ENCODE measurements at places on chromosomes 6 and 20. TPM values are rescaled to one million over a fixed set of nuclear protein-coding genes. Genes with fewer than 3 reads are reported as not detected.

The PSORS1C2 gene
- not detected for total RNA-seq

The ID4 gene
- total RNA-seq = 27.0 TPM

The SAMD5 gene
- total RNA-seq = 0.84 TPM

The MAP3K7 gene
- total RNA-seq = 25.2 TPM

The MEI4 gene
- total RNA-seq = under 0.01 TPM

The TTLL9 gene
- 2.8 TPM for total RNA-seq

The NKX2-4 gene
- not detected for total RNA-seq

The SLC26A8 gene
- 1.1 TPM for total RNA-seq

The OLIG3 gene
- total RNA-seq = not detected

The ENPP3 gene
- 5.3 TPM for total RNA-seq

The MEP1A gene
- not detected for total RNA-seq

The SLPI gene
- 134 TPM for total RNA-seq

The IL20RA gene
- total RNA-seq = 4.0 TPM

The MPIG6B gene
- not detected for total RNA-seq

The HBS1L gene
- 54.2 TPM for total RNA-seq

The TDRD6 gene
- 1.5 TPM for total RNA-seq

The SLC22A2 gene
- not detected for total RNA-seq

The EFCAB8 gene
- 0.87 TPM for total RNA-seq

The TFAP2D gene
- total RNA-seq = not detected

The DACT2 gene
- total RNA-seq = not detected

The ASIP gene
- total RNA-seq = not detected

The NRSN1 gene
- not detected for total RNA-seq

The C6orf58 gene
- total RNA-seq = not detected

The DEFB124 gene
- not detected for total RNA-seq

The RHAG gene
- 2.6 TPM for total RNA-seq

Measured in tibial nerve (tissue), 4 donors.